ENCODE measurements at places on chromosomes 1 and 21.

DNA sequence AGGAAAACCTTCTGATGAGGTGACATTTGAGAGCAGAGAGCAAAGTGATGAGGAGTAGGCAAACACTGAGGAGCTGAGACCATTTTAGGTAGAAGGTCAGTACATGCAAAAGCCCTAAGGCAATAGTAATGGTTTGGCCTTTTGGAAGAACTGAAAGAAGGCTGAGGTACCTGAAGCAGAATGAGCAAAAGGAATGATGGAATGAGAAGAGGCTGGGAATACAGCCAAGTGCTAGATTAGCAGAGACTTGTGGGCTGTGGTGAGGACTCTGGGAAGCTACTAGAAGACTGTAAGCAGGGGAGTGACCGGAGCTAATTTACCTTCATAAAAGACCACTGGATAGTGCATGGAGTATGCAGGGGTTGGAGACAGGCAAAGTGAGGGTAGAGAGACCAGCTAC, 77.9 kb downstream of the GFI1 start:
- DNase-seq = no peak

- no peak for DNase-seq
Measured at GRCh38 chr1:212628813-212629415, 20.4 kb downstream of the ATF3 start.

DNA sequence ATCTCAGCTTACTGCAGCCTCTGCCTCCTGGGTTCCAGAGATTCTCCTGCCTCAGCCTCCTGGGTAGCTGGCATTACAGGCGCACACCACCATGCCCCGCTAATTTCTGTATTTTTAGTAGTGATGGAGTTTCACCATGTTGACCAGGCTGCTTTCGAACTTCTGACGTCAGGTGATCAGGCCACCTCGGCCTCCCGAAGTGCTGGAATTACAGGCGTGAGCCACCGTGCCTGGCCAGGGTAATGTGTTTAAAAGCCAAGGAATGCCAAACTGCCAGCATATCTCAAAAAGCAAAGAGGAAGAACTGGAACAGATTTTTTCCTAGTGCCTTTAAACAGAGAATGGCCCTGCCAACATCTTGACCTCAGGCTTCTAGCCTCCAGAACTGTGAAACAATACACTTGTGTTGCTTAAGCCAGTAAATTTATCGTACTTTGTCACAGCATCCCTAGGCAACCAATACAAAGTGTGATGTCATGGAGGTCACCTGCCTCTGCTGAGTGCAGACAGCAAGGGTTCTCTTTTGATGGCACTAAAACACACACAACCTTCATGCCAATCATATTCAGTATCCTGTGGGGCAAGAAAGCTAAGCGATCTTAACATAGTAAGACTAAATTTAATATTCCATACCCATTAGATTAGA, 858.3 kb upstream of the TMPRSS15 start:
- DNase-seq = no peak

DNA sequence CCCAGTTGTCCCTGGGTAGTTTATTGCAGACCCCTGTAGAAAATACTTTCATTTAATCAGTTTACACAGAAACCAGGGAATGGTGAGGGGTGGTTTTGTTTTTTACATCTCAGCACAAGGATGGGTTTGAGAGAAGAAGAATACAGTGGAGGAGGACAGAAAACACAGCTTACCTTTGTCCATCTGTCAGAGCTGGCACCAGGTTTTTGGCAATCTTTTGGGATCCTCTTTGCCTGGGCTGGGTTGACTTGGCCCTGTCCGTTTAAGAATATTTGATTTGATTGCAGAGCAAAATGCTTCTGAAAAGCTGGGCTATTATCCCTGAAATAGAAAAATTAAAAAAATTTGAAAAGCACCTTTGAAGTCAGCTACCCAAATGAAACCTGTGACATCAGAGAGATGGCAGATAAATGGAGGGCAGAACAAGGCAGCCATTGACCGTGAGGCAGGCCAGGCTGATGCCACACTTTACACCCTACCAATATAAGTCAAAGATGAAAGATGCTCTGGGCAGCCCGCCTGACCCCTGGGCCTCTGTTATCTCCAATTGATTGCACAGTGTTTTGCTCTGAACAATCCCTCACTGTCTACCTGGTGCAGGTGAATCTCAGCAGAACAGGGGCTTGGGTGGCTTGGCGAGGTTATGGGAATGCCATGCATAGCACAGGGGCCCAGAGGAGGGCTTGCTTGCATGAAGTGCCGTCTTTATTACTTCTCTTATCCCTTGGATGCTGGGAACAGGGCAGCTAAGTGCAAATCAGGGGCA, 218.8 kb downstream of the LMX1A start:
- DNase-seq = no peak

DNA sequence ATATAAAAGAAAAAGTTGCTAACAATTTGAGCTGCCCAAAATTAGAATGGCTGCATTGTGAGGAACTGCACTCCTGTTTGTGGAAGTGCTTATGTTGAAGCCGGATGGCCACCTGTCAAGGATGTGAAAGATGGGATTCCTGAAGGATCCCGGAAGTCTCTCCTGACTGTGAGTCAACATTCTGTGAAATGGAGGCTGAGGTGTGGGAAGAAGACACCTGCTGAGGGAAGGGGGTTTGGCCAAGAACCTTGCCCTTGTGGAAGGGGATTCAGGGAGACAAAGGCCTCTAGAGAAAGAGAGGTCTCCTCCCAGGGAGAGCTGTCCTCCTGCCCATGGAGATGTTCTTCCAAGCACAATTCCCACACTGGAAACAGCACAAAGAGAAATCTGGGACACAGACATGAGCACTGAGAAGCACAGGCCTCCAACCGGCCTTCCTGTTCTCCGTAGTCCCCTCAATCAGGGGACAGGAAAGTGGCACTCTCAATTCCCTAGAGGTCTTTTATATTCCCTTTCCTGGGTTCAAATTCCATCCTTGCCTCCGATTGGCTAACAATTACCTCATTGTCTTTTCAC, 70.5 kb downstream of the CD2 start:
- no peak for DNase-seq

Data from right lobe of liver (tissue), 6 donors.